Occipital lobe (tissue), 3 donors: ENCODE measurements at places on chromosomes 3 and 15. TPM values are rescaled to one million over a fixed set of nuclear protein-coding genes. Genes with fewer than 3 reads are reported as not detected.

GRCh38 chr15:80136854-80137253 is 15.9 kb upstream of the FAH start:
- DNase-seq: no peak

SLMAP gene
- 64.4 TPM for total RNA-seq

MINAR1 gene
- 3.6 TPM for total RNA-seq

DNA sequence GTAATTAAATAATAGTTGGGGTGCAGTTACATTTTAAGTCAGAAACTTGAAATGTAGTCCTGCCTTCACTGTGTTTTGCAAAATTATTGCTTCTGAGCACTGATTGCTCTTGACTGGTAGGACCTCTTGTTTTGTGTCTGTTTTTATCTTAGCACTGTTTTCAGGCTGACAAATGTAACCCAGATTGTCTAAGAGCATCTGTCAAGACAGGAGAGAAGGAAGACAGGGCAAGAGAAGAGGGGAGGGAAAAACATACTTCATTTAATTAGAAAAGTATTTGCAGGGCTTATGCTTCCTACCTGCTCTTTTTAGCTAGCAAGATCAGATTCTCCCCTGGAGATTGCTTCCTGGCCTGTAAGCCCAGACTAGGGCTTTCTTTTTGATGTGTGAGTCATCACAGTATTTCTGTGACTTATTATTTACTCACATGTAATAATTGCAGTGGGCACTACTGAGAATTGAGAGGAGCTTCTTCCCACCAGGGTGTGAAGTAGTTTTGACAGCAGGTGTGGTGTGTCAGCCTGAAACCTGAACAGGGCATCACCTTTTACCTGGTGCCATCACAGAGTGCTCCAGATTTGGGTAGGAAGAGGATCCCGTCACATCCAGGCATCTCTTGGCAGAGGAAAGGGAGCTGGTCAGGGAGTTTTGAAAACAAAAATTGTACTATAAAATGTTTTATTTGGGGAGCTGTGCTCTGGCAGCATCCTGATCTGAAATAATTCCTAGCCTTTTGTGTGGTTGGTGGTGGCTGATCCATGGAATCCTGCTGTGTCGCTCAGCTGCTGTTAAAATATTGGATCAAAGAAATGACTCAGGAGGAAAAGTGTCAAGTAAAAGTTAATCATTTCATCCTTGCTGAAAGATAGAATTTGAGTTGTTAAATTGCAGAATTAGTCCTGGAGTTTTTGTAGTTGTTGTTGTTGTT is 98.2 kb downstream of the TMEM108 start:
- DNase-seq: no peak

GRCh38 chr3:114452937-114453336 is 159.1 kb downstream of the TIGIT start:
- no peak for DNase-seq
